ENCODE measurements at places on chromosomes 6 and 20.

GRCh38 chr20:50312682-50313521 is 122.3 kb downstream of the CEBPB start:
- no peak for DNase-seq

DNA sequence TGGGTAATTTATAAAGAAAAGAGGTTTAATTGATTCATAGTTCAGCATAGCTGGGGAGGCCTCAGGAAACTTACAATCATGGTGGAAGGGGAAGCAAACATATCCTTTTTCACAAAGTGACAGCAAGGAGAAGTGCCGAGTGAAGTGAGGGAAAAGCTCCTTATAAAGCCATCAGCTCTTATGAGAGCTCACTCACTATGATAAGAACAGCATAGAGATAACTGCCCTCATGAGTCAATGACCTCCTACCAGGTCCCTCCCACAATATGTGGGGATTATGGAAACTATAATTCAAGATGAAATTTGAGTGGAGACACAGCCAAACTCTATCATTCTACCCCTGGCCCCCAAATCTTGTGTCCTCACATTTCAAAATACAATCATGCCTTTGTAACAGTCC is 115.8 kb upstream of the LAMA2 start:
- DNase-seq: no peak

GRCh38 chr6:134249239-134249758 is 68.6 kb downstream of the SGK1 start:
- DNase-seq: no peak

GRCh38 chr6:13044896-13045295 is 283.4 kb downstream of the TBC1D7 start:
- DNase-seq: no peak

GRCh38 chr6:53727748-53728147 is 62.2 kb upstream of the KLHL31 start:
- DNase-seq: no peak

GRCh38 chr6:9933677-9934076 is 481.2 kb downstream of the TFAP2A start:
- no peak for DNase-seq

DNA sequence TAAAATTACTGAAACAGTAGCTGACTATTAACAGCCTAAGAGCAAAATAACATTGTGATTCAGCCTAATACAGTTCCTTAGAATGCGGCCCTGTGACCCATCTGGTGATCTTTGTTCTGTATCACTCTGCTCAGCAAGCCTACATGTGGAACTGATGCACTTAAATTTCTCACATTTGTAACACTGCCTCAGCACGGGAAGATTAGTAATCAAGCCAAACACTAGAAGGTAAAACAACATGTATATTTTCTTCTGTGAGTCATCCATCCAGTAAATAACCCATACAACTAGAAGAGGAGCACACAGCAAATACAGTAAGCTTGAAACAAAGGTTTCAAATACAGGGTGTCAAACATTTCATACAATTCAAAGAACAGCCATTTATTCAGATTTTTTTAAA is 189.7 kb upstream of the NOX3 start:
- DNase-seq: no peak

DNA sequence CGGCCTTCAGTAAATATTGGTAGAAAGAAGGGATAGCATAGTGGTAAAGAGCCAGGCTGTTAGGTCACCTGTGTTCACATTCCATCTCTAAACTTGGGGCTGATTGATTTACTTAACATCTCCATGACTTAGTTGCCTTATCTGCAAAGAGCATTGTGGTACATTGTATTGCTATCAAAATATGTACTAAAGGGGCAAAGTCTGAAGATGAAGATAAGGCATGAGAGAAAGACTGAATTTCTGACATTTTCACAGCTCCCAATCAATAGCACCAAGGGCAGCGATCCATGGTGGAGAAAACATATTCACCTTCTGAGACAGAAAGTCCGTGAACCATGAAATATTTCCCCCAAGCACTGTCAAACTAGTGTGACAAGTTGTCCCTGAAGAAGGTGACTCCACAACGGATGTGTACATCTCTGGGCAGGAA is 223.3 kb upstream of the STXBP5 start:
- no peak for DNase-seq

DNA sequence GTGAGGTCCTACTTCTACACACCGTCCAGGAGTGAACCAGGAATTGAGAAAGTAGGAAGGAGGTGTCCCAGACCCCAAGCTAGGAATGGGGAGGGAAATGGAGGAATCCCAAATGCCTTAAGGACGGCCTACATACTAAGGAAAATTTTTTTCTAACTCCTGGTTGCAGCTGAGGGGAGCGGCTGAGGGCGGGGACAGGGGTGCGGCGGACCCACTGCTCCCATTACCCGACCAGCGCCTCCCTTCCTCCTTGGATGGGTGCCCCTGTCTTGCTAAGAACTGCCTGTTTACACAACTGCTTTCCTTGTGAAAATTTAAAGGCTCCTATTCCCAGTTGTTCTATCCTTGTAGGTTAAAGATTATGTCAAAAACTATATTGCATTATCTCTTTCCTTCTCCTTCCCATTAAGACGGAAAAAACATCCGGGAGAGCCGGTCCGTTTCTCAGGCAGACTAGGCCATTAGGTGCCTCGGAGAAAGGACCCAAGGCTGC is 699 bp upstream of the HSPA1B start:
- DNase-seq: peak; percentile 57

- no peak for DNase-seq
These were observed 209.3 kb upstream of the SGK1 start for GRCh38 chr6:134527108-134527787.

DNA sequence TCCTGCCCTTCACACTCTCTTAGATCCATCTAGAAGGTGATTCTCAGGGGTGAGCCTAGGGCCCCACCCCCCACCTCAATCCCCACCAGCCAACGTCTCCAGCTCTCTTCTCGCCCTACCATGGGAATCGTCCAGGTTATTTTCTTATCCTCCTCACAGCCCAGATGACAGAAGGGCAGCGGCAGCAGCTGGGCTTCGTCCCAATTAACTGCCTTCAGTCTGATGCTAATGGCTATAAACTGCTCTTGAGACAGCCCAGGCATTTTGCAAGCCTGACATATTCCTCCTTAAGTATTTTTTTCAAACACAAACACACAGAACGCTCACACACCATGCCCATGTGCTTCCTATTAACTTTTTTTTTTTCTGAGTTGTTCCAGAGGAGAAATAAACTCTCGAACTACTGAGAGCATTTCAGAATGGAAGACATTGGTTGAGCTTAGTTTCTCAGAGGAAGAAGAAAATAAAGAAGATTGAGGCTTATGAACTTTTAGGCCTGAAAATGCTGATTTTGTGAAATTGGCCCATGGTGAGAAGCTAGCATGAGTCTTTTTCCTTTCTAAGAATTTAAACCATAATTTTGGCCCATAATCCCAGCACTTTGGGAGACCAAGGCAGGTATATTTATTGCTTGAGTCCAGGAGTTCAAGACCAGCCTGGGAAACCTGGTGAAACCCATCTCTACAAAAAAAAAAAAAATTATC is 124.6 kb downstream of the EYA2 start:
- DNase-seq: no peak

DNA sequence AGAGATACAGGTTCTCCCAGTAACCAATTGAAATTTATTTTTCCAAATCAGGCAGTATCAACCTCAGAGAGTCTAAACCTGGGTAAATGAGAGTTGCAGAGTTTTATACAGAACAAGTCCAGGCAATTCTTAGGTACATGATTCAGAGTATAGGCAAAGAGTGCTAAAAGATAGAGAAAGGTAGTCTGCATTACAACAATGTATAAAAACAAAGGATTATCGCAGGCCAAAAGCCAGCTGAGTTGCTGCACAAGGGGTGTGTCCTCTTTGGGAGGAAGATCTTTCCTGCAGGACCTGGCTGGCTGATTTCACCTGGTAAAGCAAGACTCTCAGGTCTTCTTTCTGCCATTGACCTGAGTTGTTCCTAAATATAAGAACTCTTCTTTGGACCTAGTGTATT is 48.9 kb upstream of the ECHDC1 start:
- DNase-seq: no peak

DNA sequence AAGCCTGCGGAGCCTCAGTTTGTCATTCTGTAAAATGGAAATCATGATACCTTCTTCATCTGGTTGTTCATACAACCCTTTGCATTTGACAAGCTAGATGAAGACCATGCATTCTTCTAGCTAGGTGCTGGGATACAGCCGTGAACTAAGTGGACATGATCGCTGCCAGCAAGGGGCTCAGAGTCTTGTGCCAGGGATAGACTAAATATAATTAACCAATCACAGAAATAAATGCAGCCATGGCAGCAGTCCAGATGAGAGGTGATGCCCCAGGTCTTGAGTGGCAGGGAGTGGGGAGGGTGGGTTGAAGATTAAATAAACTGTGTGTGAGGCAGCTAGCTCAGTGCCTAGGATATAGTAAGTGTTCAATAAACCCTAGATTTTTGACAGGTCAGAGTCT is 19.3 kb downstream of the JPH2 start:
- DNase-seq: no peak

- no peak for DNase-seq
These were observed 64.6 kb upstream of the SRSF6 start for GRCh38 chr20:43393052-43393451.

GRCh38 chr20:1637226-1637625 is 17.4 kb upstream of the SIRPB1 start:
- DNase-seq: no peak

- no peak for DNase-seq
These were observed 31.7 kb downstream of the BEND6 start for GRCh38 chr6:56986611-56987010.

DNA sequence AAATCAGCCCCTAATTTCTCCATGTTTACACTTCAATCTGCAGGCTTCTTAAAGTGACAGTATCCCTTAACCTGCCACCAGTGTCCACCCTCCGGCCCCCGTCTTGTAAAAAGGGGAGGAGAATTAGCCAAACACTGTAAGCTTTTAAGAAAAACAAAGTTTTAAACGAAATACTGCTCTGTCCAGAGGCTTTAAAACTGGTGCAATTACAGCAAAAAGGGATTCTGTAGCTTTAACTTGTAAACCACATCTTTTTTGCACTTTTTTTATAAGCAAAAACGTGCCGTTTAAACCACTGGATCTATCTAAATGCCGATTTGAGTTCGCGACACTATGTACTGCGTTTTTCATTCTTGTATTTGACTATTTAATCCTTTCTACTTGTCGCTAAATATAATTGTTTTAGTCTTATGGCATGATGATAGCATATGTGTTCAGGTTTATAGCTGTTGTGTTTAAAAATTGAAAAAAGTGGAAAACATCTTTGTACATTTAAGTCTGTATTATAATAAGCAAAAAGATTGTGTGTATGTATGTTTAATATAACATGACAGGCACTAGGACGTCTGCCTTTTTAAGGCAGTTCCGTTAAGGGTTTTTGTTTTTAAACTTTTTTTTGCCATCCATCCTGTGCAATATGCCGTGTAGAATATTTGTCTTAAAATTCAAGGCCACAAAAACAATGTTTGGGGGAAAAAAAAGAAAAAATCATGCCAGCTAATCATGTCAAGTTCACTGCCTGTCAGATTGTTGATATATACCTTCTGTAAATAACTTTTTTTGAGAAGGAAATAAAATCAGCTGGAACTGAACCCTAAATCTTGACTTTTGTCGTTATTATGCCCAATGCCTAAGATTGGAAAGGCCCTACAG is 4.5 kb downstream of the SOX4 start:
- DNase-seq: no peak

DNA sequence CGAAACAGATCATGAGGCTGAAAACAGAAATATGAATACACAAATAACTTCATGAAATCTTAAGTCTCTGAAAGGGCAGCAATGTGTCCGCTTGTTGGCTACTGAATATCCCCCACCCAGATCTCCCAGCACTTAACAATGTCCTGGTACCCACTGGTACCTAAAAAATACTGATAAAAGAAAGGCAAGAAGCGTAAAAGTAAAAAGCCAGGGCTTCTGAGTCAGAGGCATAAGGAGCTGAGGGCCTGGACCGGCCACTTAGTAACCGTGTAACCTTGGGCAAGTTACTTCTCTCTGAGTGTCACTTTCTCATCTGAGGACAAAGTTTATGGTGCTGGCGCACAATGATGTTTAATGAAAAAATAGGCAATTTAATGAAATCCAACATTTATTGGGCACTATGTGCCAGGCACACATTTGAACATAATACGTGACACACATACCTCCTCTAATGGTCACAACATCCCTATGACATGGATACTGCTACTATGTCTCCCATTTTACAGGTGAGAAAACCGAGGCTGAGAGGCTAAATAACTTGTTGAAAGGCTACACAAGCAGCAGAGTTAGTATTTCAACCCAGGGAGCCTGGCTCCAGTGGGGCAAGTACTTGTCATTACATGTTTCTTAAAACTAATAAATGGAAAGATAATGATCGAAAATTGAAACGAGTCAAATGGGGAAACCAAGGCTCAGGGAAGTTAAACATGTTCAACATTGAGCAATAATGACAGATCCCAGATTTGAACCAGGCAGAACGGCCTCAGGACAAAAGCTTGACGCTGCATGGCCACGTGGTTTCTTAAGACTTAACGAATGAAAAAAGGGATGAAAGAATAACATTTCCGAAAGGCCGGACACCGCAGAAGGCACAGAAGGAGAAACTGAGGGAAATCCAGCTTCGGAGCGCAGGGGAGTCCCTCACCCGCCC is 828 bp downstream of the TP53RK start:
- no peak for DNase-seq

DNA sequence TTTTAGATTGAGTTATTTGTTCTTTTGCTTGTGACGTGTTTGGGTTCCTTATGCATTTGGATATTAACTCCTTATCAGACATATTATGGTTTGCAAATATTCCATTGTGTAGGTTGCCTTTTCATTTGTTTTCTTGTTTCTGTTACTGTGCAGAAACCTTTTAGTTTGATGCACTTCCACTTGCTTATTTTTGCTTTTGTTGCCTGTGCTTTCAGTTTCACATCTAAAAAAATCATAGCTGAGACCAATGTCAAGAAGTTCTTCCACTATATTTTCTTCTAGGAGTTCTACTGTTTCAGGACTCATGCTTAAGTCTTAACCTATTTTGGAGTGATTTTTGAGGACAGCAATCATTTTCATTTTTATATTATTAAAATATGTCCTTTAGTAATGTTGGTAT is 113.5 kb downstream of the EPM2A start:
- no peak for DNase-seq

Measured in neural progenitor cell (in vitro differentiated cells).